ENCODE measurements at places on chromosomes 4 and X.

DNA sequence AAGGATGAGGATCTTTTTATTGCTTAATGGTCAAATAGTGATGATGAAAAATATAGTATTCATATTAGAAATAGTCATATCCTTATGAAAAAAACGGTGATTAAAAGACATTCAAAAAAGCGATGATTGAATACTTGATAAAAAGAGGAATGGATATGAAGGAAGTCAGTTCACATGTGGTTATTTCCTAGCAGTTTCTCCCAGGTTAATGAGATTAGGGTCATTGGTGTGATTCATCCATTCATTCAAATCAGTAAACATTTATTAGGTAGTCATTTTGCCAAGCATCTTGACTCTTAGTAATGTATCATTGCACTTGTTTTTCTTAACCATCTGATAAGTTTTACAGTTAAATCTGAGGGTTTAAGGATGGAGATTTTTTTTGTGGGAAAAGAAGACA lies 294.1 kb downstream of the ARHGAP24 start:
- no peak for DNase-seq

DNA sequence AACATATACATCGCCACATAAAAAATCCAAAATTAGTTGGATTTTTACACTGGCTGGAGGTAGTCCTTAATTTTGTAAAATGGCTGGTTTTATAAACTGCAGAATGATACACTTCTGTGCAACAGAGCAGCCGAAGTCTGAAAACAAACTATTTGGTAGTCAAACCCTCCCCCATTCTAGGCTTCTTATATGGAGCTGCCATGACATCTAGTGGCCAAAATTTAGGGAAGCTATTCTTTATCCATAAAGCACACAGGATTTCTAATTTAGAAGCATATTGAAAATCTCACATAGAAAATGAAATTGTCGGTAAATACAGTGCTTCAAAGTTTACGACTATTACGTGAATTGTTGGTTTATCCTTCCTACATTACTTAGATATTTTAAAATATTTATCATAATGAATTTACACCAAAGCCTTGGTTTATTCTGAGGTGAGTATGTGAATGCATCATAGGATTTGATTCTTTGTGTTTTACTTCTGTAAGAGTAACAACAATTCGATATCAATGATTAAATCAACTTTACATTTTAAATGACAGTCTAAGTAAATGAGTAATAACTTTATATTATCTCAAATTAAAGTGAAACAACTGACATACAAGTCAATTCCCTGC lies 113.4 kb upstream of the FAM241A start:
- no peak for DNase-seq

GRCh38 chr4:174582463-174582862 lies 60.2 kb upstream of the HPGD start:
- no peak for DNase-seq

DNA sequence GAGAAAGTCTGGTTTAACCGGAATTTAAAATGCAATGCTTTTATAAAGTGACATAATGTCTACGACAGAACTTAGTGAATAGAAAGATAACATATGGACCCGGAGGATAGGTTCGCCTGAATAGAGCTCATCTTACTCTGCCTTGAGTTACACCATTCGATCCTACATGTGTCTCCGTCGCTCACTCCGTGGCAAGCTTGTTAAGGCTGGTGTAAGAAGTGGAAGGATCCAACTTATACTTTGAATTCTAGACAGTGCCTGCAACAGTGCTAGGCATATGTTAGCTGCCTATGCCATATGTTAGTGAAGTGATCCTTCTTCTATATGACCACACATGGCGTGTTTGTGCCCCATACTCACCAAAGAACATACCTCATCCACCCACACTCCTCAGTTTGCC lies 50.9 kb downstream of the SEL1L3 start:
- no peak for DNase-seq

GRCh38 chr4:18214411-18215055 lies 193.0 kb upstream of the LCORL start:
- no peak for DNase-seq

Measured in activated CD4-positive, alpha-beta T cell treated with anti-CD3 and anti-CD28 coated beads, Interleukin-2, amount 50 U/mL, for 4 hours (primary cell).